ENCODE measurements at places on chromosomes 13 and 19.

- no peak for DNase-seq
Measured at GRCh38 chr13:48975101-48975855, 434 bp upstream of the FNDC3A start.

- DNase-seq = no peak
Measured at GRCh38 chr19:5823579-5824281, 15.8 kb downstream of the FUT6 start.

DNA sequence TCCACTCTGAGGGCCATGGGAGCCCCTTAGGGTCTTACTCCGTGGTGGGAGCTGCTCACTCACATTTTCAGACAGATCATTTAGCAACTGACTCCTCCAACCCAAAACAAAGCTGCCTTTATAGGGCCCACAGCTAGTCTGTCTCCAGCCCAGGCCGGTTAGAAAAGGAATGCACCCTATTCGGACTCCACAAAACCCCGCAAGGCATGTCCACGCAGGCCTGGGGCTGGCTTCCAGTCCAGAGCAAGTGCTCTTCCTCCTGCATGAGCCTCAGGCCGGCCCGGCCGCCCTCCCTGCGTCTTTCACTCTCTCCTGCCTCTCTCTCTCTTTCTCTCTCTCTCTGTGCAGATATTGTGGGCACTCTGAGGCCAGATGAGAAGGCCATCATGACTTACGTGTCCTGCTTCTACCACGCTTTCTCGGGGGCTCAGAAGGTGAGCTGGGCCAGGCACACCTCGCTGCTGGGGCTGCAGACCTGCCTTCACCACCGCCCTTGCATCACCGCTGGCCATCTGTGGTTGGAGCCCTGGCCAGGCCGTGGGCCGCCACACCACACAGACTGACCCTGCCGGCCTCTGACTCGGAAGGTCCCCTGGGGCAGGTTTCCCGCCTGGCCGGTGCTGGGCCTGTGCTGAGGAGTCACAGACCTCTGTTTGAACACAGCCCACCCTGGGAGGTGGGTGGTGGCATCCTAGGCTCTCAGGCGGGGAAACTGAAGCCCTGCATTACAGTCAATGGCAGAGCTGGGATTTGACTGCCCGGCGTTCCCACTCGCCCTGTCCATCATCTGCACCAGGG lies 33.1 kb downstream of the CAPN12 start:
- DNase-seq = no peak

- no peak for DNase-seq
Measured at GRCh38 chr13:28031220-28031895, 42.9 kb upstream of the URAD start.

DNA sequence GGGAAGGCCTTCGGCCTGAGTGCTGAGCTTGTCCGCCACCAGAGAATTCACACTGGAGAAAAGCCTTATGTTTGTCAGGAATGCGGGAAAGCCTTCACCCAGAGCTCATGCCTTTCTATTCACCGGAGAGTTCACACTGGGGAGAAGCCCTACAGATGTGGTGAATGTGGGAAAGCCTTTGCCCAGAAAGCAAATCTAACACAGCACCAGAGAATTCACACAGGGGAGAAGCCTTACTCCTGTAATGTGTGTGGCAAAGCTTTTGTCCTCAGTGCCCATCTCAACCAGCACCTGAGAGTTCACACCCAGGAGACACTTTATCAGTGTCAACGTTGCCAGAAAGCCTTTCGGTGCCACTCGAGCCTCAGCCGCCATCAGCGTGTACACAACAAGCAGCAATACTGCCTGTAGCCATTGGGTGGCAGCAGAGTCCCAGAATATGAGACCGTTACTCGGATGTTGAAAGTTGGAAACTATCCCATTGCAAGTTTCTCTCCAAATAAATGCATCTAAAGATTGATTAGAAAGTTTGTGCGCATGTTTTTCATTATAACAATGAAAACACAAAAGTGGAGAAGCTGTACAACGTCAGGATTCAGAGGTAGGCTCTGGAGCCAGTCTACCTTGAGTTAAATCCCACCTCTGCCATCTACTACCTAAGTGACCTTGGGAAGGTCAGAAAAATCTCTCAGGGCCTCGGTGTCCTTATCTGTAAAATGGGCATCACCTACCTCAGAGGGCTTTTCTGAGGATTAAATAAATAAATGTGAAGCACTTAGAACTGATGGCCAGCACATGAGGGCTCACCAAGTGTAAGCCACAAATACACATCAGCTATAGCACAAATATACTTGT lies 21.1 kb downstream of the ZNF473 start:
- no peak for DNase-seq

DNA sequence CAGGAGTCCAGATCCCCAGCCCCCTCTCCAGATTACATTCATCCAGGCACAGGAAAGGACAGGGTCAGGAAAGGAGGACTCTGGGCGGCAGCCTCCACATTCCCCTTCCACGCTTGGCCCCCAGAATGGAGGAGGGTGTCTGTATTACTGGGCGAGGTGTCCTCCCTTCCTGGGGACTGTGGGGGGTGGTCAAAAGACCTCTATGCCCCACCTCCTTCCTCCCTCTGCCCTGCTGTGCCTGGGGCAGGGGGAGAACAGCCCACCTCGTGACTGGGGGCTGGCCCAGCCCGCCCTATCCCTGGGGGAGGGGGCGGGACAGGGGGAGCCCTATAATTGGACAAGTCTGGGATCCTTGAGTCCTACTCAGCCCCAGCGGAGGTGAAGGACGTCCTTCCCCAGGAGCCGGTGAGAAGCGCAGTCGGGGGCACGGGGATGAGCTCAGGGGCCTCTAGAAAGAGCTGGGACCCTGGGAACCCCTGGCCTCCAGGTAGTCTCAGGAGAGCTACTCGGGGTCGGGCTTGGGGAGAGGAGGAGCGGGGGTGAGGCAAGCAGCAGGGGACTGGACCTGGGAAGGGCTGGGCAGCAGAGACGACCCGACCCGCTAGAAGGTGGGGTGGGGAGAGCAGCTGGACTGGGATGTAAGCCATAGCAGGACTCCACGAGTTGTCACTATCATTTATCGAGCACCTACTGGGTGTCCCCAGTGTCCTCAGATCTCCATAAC lies at the start of gene APOE:
Gene APOE (plus strand): TSS at position 360 of the 724 bp plus-strand sequence. CDS start 829 bp downstream, outside the sequence.
- no peak for DNase-seq

GRCh38 chr19:46361915-46362314 lies 15.0 kb downstream of the PPP5C start:
- DNase-seq = no peak

Measured in cortex of kidney (tissue), 1 donor.